Aorta (tissue), 5 donors: ENCODE measurements at places on chromosomes 6 and 20. TPM values are rescaled to one million over a fixed set of nuclear protein-coding genes. Genes with fewer than 3 reads are reported as not detected.

- DNase-seq, result no peak
Measured at GRCh38 chr6:166751051-166751595, 124.1 kb upstream of the RPS6KA2 start.

CASP8AP2 gene
- total RNA-seq, result 16.3 TPM

GRM1 gene
- total RNA-seq, result 0.13 TPM

DNA sequence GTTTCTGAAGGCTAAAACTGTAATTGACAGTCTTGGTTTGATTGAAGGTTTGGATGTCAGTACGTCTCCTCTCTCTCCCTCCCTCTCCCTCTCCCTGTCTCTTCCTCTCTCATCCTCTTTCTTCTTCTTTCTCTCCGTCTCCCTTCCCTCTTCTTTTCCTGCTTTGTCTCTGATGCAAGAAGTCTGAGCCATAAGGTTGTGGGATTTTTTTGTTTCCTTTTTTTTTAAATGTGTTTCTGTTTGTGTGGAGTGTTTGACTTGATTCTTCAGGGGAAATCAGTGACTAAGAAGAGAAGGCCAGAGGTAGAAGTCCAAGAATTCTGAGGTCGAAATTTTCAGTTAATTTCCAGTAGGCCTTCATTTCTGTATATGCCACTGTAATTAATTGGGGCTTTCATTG is 111.9 kb downstream of the FOXO3 start:
- DNase-seq, result no peak

- no peak for DNase-seq
Measured at GRCh38 chr6:27867945-27868300, 44.3 kb downstream of the OR2B2 start.

DNA sequence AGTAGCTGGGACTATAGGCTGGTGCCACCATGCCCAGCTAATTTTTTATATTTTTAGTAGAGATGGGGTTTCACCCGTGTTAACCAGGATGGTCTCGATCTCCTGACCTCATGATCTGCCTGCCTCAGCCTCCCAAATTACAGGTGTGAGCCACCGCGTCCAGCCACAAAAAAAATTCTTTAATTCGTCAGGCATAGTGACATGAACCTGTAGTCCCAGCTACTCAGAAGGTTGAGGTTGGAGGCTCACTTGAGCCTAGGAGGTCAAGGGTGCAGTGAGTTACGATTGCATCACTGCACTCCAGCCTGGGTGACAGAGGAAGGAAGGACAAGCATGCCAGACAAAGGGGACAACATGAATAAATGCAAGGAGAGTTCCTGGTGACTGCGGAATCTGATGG is 19.5 kb upstream of the ASXL1 start:
- no peak for DNase-seq

DNA sequence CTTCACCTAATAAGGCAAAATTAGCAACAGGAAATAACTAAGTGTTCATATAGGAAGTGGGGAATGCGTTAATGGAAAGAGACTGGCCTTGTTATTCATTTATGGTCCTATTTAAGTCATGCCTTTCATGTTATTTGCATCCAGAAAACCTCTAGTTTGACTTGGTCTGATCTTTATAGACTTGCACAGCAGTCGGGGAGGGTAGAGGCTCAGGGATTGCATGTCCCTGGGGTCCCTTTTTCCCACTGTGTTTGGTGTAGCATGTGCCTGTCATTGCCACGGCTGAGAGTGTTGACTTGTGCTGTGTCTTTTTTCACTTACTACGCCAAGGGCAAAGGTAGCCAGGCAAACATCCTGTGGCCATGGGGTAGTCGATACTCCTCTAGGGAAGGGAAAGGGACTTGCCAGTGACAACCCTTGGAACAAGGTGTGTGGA is 105.4 kb upstream of the RIN2 start:
- DNase-seq, result no peak

CTCFL gene
- not detected for total RNA-seq

DNA sequence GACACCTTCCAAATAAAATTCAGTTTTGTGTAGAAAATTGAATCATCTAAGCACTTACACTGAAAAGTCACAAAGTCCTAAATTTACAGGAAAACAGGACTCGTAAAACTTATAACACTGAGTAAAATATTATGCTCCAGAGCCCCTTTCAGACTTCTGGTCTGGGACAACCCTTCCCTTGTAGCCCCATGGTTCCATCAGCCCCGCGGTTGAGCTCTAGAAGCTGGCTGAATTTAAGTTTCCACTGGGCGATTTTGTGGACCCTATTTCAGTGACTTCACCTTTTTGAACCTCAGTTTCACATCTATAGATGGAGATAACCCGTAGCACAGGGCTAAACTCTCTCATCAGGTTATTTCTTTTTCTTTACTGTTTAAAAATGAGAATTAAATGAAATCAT is 117.7 kb upstream of the BACH2 start:
- no peak for DNase-seq

DNA sequence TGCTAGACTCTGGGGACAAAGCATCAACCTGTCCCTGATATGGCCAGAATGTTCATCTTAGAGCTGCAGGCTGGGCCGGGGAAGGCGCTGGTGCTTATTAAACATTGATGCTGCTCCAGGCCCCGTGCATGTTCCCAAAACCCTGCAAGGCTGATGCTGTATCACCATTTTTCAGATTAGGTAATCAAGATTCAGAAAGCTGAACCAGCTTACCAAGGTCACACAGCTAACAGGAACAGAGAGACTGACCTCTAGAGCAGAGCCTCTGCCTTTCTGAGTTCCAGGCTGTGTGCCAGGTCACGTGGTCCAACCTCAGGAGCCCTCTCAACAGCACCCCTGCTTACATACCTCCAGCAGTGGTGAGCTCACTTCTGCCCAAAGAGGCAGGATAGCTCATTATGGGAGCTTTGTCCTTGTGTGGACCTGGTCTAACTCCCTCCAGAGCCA is 16.1 kb upstream of the VSTM2L start:
- DNase-seq, result no peak

HAO1 gene
- not detected for total RNA-seq

- DNase-seq, result no peak
Measured at GRCh38 chr6:147131532-147132128, 72.6 kb upstream of the STXBP5 start.

DNA sequence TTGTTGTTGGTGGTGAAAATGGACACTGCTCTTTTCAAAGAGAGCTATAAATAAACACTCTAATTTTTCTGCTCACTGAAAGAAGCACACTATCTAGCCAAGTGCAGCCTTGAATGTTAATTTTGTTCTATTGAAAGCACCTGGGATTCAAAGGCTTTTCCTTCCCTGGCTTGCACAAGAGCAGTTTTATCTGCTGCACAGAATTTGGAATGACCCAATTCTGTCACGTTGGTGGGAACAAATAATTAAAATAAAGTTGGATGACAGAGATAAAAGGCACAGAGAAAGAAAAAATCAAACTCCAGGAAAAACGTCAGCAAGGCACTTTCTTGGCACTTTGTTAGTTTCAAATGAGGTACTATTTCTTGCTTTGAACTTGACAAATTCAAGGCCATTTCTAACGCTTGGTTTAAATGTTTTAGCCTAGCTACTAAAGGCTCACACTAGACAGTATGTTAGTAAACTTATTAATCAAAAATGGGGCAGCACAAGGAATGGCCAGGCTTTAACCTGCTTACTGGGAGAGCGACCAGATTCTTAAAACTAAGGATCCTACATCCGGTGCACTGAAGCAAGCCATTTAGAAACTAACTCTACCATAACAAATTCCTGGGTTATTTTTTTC is 145.5 kb upstream of the ARG1 start:
- DNase-seq, result no peak

DNA sequence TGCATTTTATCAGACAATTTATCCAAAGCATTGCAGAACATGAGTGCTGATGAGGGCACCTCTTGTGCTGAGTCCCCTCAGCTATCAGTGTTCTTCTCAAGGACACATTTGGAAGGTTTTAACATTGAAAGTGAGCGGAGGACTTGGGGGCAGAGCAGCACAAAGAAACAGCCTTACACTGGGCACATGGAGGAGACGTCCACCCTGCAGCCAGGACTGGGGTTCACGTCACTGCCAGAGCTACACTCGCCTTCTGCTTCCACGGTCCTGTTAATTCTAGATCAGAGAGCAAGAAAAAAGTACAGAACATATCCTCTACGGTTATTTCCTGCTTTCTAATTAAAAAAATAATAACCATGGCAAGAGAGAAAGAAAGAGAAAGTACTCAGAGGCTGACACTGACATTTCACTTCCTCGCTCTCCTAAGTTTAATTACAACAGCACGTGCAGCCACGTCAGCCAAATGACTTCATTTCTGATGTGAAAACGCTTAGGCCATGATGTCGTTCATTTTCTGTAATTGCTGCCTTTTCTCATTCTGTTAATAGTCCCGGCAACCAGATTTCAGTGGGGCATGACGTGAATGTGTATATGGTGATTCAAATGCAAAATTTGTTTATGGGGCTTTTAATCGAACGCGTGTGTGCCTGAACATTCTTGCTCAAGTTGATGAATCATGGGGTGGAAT is 5.1 kb downstream of the PRND start:
- no peak for DNase-seq

- no peak for DNase-seq
Measured at GRCh38 chr20:49420811-49421295, 61.6 kb downstream of the KCNB1 start.

THEMIS gene
- 1.7 TPM for total RNA-seq

- DNase-seq, result no peak
Measured at GRCh38 chr6:142275236-142276006, 26.4 kb upstream of the ADGRG6 start.

OR2J3 gene
- total RNA-seq, result not detected

DNA sequence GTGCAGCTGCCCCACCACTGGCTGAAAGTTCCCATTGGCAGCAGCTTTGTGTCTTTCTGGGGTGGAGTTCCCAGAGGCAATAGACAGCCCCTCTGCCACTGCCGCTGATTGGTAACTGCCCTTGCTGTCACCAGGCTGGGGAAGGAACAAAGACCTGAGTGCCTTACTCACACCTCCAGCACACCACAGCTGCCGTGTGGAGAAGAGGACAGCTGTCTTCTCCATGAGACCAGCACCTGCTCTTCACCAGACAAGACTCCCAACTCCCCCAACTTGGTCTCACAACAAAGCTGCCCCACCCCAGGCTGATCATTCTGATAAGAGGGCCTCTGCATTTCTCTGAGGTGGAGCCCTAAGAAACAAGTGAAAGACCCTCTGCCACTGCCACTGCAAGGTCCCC is 39.7 kb upstream of the PTCHD4 start:
- DNase-seq, result peak; percentile 56

C6orf89 gene
- total RNA-seq, result 56.9 TPM

OR11A1 gene
- total RNA-seq, result not detected

DNA sequence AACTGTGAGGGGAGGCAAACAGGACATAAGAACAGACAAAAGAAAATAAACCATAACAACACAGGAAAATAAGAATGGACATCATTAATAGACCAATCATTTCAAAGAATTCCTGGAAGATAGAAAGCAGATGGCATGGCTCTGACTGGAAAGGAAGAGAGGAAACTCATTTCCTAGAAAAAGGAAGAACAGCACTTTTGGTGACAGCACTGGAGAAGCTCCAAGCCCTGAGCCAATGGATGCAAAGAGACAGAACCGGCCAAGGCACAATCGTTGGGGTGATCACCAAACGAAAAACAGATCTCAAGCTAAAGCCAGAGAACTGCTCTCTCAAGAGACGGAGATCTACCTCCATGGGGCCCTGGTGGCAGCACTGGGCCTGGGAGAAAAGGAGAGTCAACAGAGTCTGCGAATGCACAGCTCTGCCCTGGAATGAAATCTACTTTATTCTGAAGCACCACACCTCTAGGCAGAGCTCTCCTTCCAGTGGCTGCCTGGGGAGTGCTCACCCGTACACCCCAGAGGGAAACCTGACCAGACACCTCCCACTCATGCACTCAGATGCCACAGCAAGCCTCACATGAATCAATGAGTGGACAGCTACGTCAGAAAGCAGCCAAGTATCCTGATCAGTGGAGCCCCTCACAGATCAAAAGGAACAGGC is 24.2 kb downstream of the KIAA0319 start:
- no peak for DNase-seq

DNA sequence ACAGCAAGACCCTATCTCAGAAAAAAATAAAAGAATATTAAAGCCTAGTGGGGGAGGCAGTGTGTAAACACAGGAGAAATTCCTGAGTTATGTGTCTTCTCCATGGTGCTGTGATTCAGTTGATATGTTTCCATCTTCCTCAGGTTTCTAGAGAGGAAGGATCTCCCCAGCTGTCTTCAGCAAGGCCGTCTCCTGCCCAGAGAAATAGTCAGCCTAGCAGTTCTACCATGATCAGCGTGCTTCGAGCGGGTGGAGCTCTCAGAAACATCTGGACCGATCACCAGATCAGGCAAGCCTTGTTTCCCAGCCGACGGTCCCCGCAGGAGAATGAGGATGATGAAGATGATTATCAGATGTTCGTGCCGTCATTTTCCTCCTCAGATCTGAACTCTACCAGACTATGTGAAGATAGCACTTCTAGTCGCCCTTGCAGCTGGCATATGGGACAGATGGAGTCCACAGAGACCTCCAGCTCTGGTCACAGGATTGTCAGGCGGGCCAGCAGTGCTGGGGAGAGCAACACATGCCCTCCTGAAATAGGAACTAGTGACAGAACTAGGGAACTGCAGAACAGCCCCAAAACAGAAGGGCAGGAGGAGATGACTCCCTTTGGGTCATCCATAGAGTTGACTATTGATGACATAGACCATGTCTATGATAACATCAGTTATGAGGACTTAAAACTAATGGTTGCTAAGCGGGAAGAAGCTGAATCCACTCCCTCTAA is 34.9 kb upstream of the MTHFD1L start:
- no peak for DNase-seq

TREM1 gene
- 6.2 TPM for total RNA-seq

PRRT1 gene
- 3.6 TPM for total RNA-seq

C6orf15 gene
- total RNA-seq, result not detected

DNA sequence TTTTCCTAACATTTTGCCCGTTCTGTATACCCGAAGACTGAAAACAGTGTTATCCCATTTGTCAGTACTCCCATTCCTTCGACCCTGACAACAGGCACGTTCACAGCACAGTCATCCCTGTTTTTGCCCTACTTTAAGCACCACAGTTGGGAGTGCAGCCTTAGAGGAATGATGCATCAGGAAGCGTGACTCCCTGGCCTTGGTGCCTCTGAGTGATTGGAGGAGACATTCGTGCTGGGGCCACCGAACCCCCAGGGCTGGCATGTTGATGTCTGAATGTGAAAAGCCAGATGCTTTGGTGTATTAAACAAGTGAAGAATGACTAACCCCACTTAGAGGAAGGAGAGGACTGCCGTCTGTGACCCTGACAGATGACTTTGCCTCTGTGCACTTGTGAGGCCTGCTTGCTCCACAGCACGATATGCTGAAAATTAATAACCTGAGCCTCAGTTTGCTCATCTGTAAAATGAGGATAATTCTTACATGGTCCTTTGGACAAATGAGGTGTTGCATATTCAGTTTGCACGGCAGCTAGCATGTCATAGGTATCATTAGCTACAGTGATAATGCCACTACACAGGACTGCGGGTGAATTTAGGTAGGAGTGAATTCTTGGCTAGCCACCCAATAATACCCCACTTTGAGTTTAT is 36.0 kb downstream of the STK35 start:
- no peak for DNase-seq

PERP gene
- total RNA-seq, result 16.9 TPM

GRCh38 chr6:142871910-142872331 is 73.1 kb downstream of the HIVEP2 start:
- DNase-seq, result no peak

KIAA0408 gene
- 1.9 TPM for total RNA-seq
